KBM-7 (cell line): ENCODE measurements at places on chromosomes 5 and 9.

- no peak for DNase-seq
Measured at GRCh38 chr9:86082870-86083269, 16.5 kb downstream of the GOLM1 start.

GRCh38 chr9:68975365-68976043 is 38.4 kb downstream of the PRKACG start:
- peak; percentile 48 for DNase-seq

- peak; percentile 65 for DNase-seq
Measured at GRCh38 chr5:65480306-65480865, 1.3 kb downstream of the ADAMTS6 start.

GRCh38 chr5:112951124-112951702 is 25.4 kb upstream of the DCP2 start:
- DNase-seq: no peak

DNA sequence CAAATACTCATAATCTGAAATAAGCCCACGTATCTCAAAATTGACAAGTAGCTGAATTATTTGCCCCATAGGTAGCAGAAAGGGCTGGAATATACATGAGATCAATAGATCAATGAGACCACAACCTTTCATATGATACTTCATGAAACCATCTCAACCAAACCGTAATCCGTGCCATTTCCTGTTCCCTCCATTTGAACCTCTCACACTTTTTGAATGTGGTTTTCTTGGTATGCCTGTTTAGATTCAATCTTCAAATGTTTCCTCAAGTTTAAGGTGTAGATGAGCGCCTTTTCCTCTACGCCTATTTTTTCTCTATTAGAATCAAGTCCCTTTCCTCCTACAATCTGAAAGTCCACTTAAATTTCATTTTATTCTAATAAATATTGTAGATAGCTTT is 805.5 kb downstream of the EFNA5 start:
- no peak for DNase-seq

GRCh38 chr5:76607353-76607871 is 15.8 kb downstream of the F2RL2 start:
- DNase-seq: no peak

GRCh38 chr9:22241024-22241423 is 205.6 kb upstream of the DMRTA1 start:
- no peak for DNase-seq

- DNase-seq: no peak
Measured at GRCh38 chr5:16957304-16958196, 21.5 kb upstream of the MYO10 start.

DNA sequence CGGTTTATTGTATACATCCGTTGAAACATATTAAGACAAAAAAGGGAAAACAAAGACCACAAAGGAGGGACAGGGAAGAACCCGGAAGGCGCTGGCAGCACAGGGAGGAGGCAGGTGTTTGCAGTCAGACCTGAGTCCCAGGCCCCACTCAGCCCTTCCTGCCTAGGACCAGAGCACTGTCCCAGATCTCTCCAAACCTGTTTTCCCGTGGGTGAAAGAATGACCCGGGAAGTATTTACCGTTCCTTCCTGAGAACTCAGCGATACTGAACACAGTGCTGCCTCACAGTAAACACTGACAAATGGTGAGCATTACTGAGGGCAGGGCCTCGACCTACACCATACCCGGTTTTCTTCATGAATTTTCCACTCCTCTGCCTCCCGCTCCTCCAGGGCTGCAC is 1.2 kb downstream of the ABO start:
- DNase-seq: no peak

GRCh38 chr5:132492386-132493125 is 2.0 kb upstream of the IRF1 start:
- no peak for DNase-seq

GRCh38 chr5:124859556-124860290 is 113.3 kb upstream of the ZNF608 start:
- DNase-seq: no peak

- no peak for DNase-seq
Measured at GRCh38 chr9:8168916-8169438, 369.4 kb upstream of the DMAC1 start.

GRCh38 chr5:112548246-112548881 is 129.3 kb upstream of the EPB41L4A start:
- DNase-seq: no peak

GRCh38 chr9:35158501-35159280 is 3.1 kb upstream of the UNC13B start:
- DNase-seq: peak; percentile 32

DNA sequence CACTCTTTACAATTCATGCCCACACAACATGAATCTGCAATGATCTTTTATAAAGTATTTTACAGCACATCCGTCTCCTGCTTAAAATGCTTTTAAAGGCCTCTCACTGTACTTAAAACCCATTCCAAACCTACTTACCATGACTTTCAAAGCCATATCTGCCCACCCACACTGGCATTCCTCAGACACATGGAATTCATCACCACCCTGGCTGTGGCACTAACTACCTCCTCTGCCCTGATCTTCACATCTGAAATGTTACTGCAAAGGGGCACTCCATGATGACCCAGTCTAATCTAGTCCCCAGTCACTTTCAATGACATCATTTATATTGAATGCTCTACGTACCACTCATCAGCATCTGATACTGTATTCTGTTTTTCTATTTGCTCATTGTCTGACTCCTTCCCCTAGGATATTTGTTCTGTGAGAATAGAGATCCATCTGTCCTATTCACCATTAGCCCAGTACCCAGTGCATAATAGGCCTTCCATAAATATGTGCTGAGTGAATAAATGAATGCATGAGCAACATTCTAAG is 193.2 kb upstream of the KIF2A start:
- DNase-seq: no peak

DNA sequence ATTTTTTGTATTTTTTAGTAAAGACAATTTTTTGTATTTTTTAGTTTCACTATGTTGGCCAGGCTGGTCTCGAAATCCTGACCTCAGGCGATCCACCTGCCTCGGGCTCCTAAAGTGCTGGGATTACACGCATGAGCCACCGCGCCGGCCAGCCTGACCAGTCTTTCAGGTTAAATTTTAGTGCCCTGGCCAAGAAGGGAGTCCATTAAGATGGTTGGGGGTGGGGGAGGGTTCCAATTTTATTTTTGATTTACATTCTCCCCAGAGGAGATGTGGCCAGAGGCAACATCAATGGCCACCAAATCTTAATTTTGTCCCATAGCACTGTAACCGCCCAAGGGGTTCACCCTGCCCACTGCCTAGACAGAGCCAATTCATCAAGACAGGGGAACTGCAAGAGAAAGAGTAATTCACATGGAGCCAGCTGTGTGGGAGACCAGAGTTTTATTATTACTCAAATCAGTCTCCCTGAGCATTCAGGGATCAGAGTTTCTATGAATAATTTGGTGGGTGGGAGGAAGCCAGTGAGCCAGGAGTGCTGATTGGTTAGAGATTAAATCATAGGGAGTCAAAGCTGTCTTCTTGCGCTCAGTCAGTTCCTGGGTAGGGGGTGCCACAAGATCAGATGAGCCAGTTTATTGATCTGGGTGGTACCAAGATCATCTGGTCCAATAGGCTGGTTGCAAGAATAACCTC is 24.7 kb downstream of the TBCA start:
- DNase-seq: no peak

- DNase-seq: peak; percentile 9
Measured at GRCh38 chr9:113444736-113445135, 18.8 kb upstream of the RGS3 start.

DNA sequence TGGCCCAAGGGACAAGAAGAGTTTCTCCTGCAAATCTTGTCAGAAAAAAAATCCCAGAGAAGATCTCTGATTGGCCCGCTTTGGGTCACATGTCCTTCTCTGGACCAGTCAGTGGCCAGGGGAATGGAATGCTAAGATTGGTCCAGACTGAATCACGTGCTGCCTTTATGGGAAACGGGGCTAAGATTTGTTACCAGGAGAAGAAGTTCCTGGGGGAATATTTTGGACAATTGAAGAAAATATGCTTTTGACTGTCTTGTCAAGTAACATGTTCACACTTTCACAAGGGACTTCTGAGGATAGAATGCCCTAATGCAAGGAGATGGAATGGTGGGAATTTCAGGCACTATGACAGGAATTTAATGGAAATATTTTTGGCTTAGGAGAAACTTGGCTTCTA is 74.1 kb upstream of the SH3PXD2B start:
- no peak for DNase-seq

DNA sequence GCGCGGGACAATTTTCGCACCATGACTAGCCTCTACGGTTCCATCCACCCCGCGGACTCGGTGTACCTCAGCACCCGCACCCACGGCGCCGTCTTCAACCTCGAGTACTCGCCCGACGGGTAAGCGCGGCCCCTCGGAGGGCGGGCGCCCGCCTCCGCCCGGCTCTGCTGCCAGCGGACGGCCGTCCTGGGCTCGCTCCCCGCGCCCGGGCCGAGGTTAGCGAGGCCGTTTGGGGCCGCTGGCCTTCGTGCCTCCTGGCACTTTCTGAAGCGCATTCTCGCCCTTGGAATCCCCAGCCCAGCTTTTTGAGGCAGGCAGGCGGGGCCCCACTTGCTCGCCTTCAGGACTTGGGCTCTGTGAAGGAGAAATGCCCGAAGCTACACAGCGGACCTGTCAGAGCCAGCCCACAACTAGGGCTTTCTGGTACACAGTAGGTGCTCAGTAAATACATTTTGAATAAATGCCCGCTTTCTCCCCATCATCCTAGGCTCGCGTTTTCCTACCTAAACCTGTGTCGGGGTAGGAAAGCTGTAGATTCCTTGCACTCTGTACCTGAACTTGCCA is 772 bp downstream of the DCAF10 start:
- DNase-seq: peak; percentile 42

- DNase-seq: no peak
Measured at GRCh38 chr5:94326586-94326985, 291.8 kb downstream of the KIAA0825 start.

DNA sequence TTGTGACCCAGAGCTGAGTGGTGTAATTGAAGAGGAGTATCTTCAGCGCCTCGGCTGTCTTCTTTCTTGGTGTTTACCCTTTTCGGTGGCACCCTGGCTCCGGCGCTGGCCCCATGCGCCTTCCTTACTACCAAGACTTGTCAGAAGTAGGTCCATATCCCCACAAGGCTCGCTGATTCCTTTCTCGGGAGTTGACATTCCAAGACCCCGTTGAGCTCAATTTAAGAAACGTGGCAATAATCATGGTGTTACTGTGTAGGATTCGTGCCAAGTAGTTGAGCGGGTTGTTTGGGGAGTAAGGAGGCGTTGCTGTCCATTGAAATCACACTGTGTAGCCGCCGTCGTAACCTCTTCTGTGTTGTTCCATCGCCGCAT is 795 bp downstream of the NDUFAF2 start:
- DNase-seq: peak; percentile 74

- DNase-seq: no peak
Measured at GRCh38 chr9:107805201-107805600, 315.6 kb upstream of the KLF4 start.

DNA sequence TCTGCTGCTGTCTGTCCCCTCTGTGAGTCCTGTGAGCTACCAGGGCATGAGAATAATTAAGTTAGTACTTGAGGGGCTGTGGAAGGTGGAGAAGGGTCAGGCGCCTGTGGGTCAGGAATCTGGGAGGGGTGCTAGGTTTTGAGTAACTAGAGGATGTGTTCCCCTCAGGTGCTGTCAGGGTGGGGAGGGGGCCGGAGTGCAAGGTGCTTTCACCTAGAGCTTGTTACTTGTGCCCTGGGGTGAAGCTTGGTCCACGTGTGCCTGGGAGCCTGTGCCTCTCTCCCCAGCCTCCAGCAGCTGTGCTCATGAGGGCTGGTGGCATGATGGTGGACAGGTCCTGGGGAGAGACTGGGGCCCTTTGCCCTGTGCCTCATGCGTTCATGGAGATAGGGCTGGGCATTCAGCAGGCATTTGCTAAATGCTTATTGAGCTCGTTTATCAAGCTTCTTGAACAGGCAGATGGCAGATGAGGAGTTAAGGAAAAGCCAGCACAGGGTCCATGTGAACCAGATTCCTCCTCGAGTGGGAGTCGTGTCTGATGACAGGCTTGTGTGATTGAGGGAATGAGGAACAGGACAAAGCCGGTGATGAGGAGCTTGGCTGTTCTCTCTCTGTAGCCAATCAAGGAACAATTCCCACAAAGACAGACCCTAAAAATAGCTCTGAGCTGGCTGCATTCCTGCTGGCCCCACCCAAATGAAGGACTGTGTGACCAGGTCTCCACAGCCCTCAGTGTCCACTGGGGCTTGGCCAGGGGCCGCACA is 40.9 kb downstream of the CACNA1B start:
- DNase-seq: no peak

- DNase-seq: no peak
Measured at GRCh38 chr5:79802406-79802805, 112.8 kb downstream of the CMYA5 start.

DNA sequence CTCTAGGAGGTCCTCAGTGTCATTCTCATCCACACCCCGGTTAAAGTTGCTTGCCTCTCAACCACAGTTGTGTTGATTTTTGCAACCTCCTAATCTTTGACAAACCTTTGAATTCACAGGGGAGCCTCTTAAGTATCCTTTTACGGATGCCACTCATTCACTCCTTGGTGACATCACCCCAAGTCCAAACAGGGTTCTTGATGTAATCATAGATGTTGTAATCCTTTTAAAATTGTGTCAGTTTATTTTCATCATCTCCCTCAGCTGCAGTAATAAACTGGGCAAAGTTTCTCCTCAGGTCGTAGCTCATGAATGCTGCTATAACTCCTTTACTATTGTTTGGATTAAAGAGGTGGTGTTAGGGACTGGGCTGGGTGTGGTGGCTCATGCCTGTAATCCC is 637.2 kb upstream of the NUDT12 start:
- DNase-seq: no peak

DNA sequence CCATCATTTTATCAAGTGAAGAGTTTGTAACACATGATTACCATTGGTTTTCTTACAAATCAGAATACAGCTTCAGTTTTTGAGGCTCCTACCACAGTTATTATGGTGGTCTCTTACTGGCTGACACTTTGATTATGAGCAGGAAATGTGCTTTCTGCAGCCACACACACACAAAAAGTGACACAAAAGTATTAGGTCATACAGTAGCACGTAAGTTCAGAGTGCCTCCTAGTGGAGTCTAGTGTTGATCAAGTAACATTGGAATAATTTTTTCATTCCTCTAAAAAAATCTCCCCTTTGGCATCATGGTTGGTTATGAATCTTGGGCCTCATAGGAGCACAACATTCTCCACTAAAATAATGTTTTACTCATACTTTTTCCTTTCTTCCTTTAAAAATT is 37.6 kb downstream of the PAM start:
- DNase-seq: no peak

GRCh38 chr5:166906991-166907713 is 1384.3 kb upstream of the WWC1 start:
- no peak for DNase-seq

DNA sequence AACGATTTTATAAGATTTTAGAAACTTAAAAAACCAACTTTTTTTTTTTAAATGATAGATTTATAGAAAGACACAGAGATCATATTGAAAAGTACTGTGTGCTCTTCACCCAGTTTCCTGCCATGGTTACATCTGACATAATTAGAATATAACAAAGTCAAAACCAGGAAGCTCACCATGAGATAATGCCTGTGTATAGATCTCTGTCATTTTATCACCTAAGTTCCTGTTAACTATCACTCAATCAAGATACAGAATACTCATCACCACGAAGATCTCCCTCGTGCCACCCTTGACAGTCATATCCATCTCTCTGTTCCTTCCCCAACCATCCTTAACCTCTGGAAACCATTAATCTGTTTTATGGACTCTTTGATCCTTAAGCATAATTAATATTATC is 39.1 kb downstream of the POC5 start:
- peak; percentile 14 for DNase-seq
